Progenitor cell of endocrine pancreas (in vitro differentiated cells): ENCODE measurements at places on chromosomes 3 and 15. TPM values are rescaled to one million over a fixed set of nuclear protein-coding genes. Genes with fewer than 3 reads are reported as not detected.

FRMD5 gene
- total RNA-seq: 7.8 and 9.5 TPM in 2 replicates

- H3K27me3 ChIP-seq: no peaks in the 10 kb centered on the region
- H3K4me1 ChIP-seq: no peaks in the 10 kb centered on the region
- no peak overlapping the region for H3K27ac ChIP-seq
- no peak for DNase-seq
Measured at GRCh38 chr3:30708472-30708871, 102.1 kb downstream of the TGFBR2 start.

DNA sequence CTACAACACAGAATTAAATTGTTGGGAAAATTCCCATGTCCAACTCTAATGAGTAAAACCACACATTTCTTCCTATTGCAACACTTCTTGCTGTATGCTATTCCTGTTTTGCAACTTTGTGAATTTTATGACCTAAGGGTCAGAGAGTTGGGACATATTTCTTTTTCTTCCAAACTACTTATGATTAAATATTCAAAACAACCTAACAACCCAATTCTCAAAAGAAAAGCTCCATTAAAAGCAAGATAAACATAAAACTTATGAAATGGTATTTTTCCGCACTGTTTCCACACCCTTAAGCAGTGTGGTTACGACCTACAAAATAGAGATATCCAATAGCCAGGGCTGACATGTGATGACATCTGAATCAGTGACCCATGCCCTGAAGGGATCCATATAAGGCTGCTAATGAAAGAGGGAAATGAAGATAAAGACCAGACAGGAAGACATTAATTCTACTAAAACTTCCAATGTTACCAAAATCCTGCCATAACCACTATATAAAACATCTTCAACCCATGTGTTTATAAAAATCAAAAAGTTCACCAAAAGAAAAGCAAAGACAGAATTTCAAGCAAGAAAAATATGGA, 45.6 kb downstream of the DMXL2 start:
- DNase-seq: no peak
- no peak overlapping the region for H3K4me3 ChIP-seq
- no peak overlapping the region for H3K27ac ChIP-seq
- peaks cover 2% of the 10 kb centered on the region for H3K36me3 ChIP-seq
- H3K4me1 ChIP-seq: peaks cover 1% of the 10 kb centered on the region

- H3K27me3 ChIP-seq: peaks cover 62% of the 10 kb centered on the region
- no peak overlapping the region for H3K4me3 ChIP-seq
- no peak for DNase-seq
- no peaks in the 10 kb centered on the region for H3K4me1 ChIP-seq
Measured at GRCh38 chr3:160200353-160200752, 24.9 kb upstream of the C3orf80 start.

GRCh38 chr3:84245789-84246188, 713.0 kb upstream of the CADM2 start:
- no peaks in the 10 kb centered on the region for H3K27me3 ChIP-seq
- H3K4me1 ChIP-seq: no peaks in the 10 kb centered on the region
- no peak overlapping the region for H3K4me3 ChIP-seq
- no peaks in the 10 kb centered on the region for H3K36me3 ChIP-seq
- DNase-seq: no peak
- H3K27ac ChIP-seq: no peak overlapping the region

DNA sequence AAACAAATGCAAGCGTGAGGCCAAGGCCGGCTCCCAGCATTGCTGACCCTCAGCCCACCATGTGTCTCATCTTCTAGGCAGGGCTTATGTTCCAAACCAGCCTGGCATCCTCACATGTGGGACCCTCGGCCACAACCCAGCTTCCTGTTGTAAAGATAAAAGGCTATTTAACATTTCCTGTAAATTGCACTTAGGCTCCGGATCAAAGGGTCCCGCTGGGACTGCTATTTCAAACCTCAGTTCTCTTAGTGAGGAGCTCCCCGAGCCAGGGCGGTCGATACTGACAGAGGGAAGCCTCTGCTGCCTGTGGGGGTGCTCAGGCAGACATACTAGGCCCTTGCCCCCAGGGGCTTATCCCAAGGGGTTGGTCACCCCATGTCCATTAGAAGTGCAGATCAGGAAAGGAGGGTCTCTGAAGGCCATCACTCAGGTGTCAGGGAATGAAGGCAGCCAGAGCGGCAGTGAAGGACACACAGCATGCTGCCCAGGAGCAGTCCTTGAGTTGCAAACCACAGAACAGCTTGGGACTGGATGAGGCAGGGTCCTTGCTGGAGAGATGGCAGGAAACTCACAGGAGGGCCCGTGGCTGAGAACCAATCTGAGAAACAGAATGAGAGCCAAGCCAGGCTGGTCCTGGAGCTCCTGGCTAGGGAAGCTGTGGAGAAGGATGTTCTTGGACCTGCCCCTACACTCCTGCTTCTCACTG, 239.9 kb downstream of the TLE3 start:
- H3K27me3 ChIP-seq: peaks cover 64% of the 10 kb centered on the region
- H3K36me3 ChIP-seq: no peaks in the 10 kb centered on the region
- peaks cover 5% of the 10 kb centered on the region for H3K4me1 ChIP-seq
- no peak overlapping the region for H3K4me3 ChIP-seq
- no peak overlapping the region for H3K27ac ChIP-seq

DNA sequence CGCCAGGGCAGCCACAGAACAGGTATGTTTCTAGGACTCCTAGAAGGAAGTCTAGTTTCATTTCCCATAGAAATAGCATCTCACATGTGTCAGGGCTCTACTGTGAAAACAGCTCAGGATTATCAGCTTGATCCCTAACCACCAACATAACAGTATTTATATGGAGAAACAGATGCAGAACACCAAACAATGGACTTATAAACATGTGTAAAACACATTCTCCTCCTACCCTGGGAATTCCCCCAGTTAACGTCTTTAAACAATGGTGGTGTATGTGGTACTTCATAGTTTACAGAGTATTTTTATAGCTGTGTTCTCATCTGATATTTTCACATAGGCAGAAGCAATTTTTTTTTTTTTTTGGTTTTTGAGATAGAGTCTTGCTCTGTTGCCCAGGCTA, 9.7 kb downstream of the TNFSF10 start:
- H3K27me3 ChIP-seq: peaks cover 13% of the 10 kb centered on the region
- DNase-seq: no peak
- no peaks in the 10 kb centered on the region for H3K36me3 ChIP-seq
- H3K4me1 ChIP-seq: no peaks in the 10 kb centered on the region

GRCh38 chr3:100053951-100054620, 60.2 kb downstream of the FILIP1L start:
- DNase-seq: no peak
- peak overlapping the region; percentile 82 for H3K27ac ChIP-seq
- H3K4me1 ChIP-seq: peaks cover 15% of the 10 kb centered on the region
- H3K4me3 ChIP-seq: no peak overlapping the region
- peaks cover 3% of the 10 kb centered on the region for H3K36me3 ChIP-seq

ZNF80 gene
- total RNA-seq: not detected in 2 replicates

- peak overlapping the region; percentile 2 for H3K27ac ChIP-seq
- DNase-seq: peak; percentile 44
- H3K36me3 ChIP-seq: peaks cover 20% of the 10 kb centered on the region
- H3K4me1 ChIP-seq: peaks cover 2% of the 10 kb centered on the region
- H3K4me3 ChIP-seq: no peak overlapping the region
- H3K27me3 ChIP-seq: no peaks in the 10 kb centered on the region
Measured at GRCh38 chr15:73265536-73266153, 103.1 kb downstream of the HCN4 start.

RNU5B-1 gene
- total RNA-seq: 41.3 and 48.7 TPM in 2 replicates

- H3K4me1 ChIP-seq: peaks cover 14% of the 10 kb centered on the region
- H3K27ac ChIP-seq: peak overlapping the region; percentile 92
- H3K36me3 ChIP-seq: no peaks in the 10 kb centered on the region
- DNase-seq: no peak
- peak overlapping the region; percentile 85 for H3K4me3 ChIP-seq
- peaks cover 22% of the 10 kb centered on the region for H3K27me3 ChIP-seq
Measured at GRCh38 chr15:39921274-39921638, 1.2 kb upstream of the GPR176 start.

DNA sequence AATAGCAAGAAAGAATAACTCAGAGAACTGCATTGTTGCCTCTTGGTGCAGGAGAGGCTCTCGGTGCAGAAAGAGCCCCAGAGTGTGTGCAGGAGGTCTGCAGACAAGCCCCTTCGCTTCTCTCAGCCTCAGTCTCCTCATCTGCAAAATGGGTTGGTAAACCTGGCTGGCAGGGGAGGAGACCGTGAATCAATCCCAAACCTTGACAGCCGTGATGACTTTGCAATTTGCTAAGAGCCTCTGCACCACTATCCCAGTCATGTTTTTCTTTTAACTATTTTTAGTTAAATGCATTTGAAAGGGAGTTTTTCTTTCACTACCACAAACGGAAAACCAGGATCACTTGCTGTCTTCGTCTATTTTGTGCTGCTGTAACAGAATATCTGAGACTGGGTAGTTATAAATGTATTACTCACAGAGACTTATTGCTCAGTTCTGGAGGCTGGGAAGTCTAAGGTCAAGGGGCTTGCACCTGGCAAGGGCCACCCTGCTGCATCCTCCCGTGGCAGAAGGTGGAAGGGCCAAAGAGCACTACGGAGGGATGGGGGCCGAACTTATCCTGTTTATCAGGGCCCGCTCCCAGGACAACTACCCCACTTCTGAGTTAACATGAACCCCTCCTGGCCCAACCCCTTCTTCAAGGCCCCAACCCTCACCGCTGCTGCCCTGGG, 14.2 kb upstream of the IQSEC1 start:
- no peaks in the 10 kb centered on the region for H3K4me1 ChIP-seq
- DNase-seq: no peak
- no peak overlapping the region for H3K4me3 ChIP-seq
- H3K27me3 ChIP-seq: peaks cover 5% of the 10 kb centered on the region
- H3K27ac ChIP-seq: no peak overlapping the region

TEX55 gene
- not detected in 2 replicates for total RNA-seq

AMIGO3 gene
- 0.86 TPM in 1 of 2 replicates, not detected in the other for total RNA-seq

- H3K4me3 ChIP-seq: no peak overlapping the region
- no peak for DNase-seq
- peaks cover 47% of the 10 kb centered on the region for H3K27me3 ChIP-seq
- no peaks in the 10 kb centered on the region for H3K36me3 ChIP-seq
- H3K27ac ChIP-seq: no peak overlapping the region
Measured at GRCh38 chr3:42438758-42439157, 28.3 kb upstream of the LYZL4 start.

GRCh38 chr3:122078235-122078935, 23.2 kb downstream of the CD86 start:
- H3K27ac ChIP-seq: no peak overlapping the region
- DNase-seq: no peak
- no peaks in the 10 kb centered on the region for H3K36me3 ChIP-seq
- peaks cover 7% of the 10 kb centered on the region for H3K4me1 ChIP-seq
- H3K27me3 ChIP-seq: peaks cover 35% of the 10 kb centered on the region

GRCh38 chr15:88391006-88391405, 76.2 kb downstream of the MRPL46 start:
- H3K36me3 ChIP-seq: no peaks in the 10 kb centered on the region
- DNase-seq: no peak
- no peak overlapping the region for H3K27ac ChIP-seq
- H3K4me1 ChIP-seq: peaks cover 9% of the 10 kb centered on the region

- peaks cover 9% of the 10 kb centered on the region for H3K36me3 ChIP-seq
- DNase-seq: no peak
- H3K27ac ChIP-seq: no peak overlapping the region
- no peaks in the 10 kb centered on the region for H3K27me3 ChIP-seq
- H3K4me3 ChIP-seq: no peak overlapping the region
Measured at GRCh38 chr3:126053513-126053912, 30.4 kb downstream of the SLC41A3 start.

ANKRD63 gene
- total RNA-seq: not detected in 2 replicates

FEZF2 gene
- total RNA-seq: not detected in 2 replicates

DNA sequence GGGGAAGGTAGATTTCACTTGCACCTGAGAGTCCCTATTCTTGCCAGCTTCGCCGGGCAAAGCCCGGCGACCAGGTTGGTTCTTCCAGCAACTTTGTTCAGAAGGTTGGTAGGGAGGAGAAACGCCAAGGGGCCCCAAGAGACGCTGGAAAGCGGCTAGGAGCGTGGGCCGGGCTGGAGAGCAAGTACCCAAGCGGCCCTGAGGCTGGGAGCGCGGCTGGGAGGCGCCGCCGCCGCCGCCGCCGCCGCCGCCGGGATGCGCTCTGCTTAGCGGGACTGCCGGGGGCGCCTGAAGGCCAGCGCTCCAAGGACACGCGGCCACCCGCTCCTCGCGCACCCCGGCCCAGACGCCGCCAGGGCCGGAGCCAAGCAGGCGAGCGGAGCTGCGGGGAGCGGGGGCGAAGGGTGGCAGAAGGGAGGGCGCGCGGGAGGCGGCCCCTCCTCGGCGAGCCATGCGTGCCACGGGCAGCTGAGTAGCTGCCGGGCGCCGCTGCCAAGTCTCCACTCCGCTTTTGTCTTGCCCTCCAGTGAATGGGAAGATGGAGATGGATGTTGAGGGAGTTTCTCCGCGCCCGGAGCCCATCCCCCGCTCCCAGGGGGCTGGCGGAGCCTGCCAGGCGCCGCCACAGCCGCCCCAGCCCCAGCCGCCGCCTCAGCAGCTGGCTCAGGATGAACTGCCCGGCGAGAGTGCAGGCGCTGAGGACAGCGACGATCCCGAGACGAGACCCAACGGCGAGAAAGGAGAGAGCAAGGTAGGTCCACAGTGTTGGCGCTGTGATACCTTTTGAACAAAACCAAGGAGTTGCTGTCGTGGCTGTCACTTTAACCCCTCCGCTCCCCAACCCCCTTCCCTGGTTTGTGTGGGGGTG, 227.4 kb upstream of the AZI2 start:
- H3K27ac ChIP-seq: no peak overlapping the region
- H3K27me3 ChIP-seq: peaks cover 75% of the 10 kb centered on the region
- peak; percentile 25 for DNase-seq

GRCh38 chr3:142664819-142665218, 59.0 kb upstream of the TRPC1 start:
- H3K4me1 ChIP-seq: peaks cover 12% of the 10 kb centered on the region
- H3K27ac ChIP-seq: no peak overlapping the region
- peaks cover 3% of the 10 kb centered on the region for H3K36me3 ChIP-seq
- no peak for DNase-seq

DUOXA1 gene
- total RNA-seq: 1.3 and 1.4 TPM in 2 replicates

- no peak overlapping the region for H3K27ac ChIP-seq
- peaks cover 22% of the 10 kb centered on the region for H3K27me3 ChIP-seq
- H3K36me3 ChIP-seq: no peaks in the 10 kb centered on the region
- no peak for DNase-seq
- no peak overlapping the region for H3K4me3 ChIP-seq
- no peaks in the 10 kb centered on the region for H3K4me1 ChIP-seq
Measured at GRCh38 chr3:41169023-41169422, 30.3 kb upstream of the CTNNB1 start.

GRCh38 chr15:50049871-50050270, 69.2 kb downstream of the ATP8B4 start:
- H3K27ac ChIP-seq: no peak overlapping the region
- H3K36me3 ChIP-seq: no peaks in the 10 kb centered on the region
- no peak for DNase-seq
- H3K27me3 ChIP-seq: no peaks in the 10 kb centered on the region
- no peak overlapping the region for H3K4me3 ChIP-seq
